Cortex of kidney (tissue), 1 donor: ENCODE measurements at places on chromosomes 6 and 20.

DNA sequence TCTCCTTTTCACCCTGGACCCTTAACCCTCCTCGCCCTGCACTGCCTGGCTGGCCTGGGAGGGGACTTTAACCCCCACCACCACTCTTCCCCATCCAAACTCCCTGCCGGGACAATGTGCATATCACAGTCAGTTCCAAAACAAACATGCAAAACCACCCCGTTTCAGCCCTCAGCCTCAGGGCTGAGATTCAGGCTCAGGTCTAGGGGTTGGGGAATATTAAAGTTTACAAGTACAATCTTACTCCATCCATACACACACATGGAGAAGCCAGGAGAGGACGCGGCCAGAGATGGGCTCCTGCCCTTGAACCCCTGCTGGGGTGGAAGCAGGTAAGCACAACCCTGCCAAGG is 534 bp downstream of the KIAA1755 start:
- DNase-seq = no peak

- DNase-seq = no peak
Measured at GRCh38 chr6:55101157-55101556, 73.2 kb upstream of the HCRTR2 start.

GRCh38 chr6:15481390-15482291 is 181.2 kb downstream of the DTNBP1 start:
- DNase-seq = no peak

GRCh38 chr6:109055771-109056235 is 38.8 kb downstream of the SESN1 start:
- no peak for DNase-seq

- DNase-seq = no peak
Measured at GRCh38 chr6:5764401-5764955, 242.2 kb downstream of the NRN1 start.

DNA sequence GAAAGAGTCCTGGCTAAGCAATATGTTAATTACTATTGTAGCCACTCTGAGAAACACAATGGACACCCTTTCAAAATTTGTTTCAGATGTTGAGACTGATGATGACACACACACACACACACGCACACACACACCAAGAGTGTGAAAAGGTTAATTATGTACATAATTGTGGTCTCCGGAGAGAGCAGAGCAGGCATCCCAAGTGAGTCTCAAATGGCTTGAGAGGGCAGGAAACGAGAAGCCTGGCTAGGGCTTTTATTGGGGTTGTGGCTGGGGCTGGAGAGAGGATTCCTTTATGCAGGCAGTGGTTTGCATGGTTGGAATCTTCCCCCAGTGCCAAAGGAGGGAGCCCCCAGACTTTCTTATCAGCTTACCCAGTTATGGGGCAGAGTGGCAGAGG is 38.2 kb upstream of the NKX2-4 start:
- no peak for DNase-seq

GRCh38 chr6:47476781-47477496 is 650 bp upstream of the CD2AP start:
- no peak for DNase-seq

DNA sequence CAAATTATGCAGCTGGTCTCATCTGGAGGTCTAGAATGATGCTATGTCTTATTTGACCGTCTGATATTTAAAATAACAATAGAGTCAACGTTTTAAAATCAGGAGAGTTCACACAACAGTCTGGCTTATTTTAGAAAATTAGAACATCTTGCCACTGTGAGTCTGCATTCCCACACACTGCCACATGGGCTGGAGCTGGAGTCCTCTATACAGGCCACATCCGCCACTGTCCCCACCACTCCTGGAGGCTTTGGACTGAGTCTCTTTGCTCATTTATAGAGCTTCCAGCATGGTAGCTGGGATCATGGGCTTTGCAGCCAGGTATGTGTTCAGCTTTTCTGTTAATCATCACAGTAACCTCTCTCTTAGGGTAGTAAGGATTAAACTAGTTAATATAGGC is 68.8 kb upstream of the ZNFX1 start:
- no peak for DNase-seq

DNA sequence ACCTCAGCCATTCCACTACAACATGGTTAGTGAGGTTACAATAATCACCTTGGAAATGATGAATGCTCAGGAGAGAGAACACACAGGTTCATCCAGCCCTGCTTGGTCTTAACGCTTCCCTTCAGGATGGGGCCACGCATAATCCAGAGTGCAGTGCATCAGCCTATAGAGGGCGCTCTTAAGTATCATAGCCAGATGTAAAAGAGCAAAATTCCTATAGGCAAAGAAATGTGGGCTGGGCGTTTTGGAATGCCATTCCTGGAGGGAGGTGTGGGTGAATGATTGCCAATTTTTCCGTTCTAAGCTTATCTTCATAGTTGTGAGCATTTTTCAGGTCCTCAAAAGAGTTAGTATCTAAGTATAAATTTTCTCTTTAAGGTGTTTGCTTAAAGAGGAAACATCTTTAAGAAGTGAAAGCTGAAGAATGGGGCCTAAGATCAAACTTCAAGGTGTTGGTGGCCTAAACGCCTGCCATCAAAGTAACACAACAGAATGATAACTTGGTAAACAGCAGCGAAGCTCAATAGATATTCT is 1.8 kb downstream of the RIPOR2 start:
- DNase-seq = no peak

- DNase-seq = no peak
Measured at GRCh38 chr6:34130862-34131261, 15.0 kb downstream of the GRM4 start.
